ENCODE measurements at places on chromosomes 3 and 15.

GRCh38 chr3:194931347-194931746, 245.7 kb downstream of the FAM43A start:
- no peak for DNase-seq

- DNase-seq = no peak
These were observed 29.1 kb upstream of the ABHD10 start for GRCh38 chr3:111949712-111950111.

- DNase-seq = no peak
These were observed 645.8 kb upstream of the NR2F2 start for GRCh38 chr15:95684693-95685115.

GRCh38 chr3:123459862-123460261, 11.0 kb upstream of the ADCY5 start:
- DNase-seq = no peak

DNA sequence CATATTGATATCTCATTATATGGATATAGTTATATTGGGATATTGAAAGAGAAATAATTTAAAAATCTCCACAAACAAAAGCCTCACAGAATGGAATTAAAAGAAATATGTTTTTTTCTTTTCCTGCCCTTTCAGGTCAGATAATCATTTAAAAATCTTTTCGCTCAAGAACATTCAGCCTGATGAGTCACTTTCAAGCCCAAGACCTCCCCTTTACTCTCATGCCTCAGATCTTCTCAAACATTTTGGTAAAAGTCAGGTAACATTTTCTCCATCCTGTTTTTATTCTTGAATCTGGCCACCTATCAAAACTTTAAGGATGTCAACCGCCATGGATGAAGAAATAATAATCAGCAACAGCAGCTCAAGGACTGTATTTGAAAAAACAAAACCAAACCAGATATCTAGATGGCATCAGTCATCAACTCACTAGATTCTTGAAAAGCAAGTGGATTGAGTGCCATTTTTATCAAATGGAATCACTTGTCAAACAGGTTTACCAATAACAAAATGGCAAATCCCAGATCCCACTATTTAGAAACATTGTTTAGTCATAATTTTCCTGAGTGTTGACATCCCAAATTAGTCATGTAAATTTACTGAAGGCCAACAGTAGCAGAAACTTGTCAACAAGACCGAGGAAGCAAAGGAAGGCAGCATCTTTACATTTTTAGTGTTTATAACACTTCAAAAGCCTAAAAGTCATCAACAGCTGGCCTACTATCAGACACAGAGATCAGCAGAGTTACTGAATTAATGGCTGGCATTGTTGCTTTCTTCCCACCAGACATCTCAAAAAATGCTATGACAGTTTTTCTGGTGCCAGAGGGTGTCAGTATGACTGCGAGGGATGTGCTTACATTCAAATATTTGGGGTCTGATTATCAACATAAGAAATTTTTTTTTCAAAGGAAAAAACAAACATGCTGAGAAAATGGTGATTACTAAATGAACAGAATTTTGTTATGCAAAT, 444.7 kb downstream of the MAGI1 start:
- no peak for DNase-seq

DNA sequence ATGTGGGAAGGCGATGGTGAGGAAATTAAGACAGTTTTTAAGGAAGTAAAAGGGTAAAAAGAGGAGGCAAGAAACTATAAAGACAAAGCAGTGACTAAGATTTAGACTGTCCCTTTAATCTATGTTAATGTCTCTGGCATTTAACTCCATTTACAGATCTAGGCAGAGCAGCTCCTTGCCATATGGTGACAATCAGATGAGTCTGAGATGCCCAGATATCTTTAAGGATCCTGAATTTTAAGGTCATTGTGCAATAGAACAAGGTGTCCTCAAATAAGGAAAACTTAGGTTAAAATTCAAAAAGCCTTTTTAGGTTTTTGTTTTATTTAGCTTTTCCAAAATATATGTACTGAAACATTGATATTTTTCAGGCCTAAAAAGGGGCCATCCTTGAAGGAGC, 24.1 kb downstream of the RASGRP1 start:
- DNase-seq = no peak

GRCh38 chr3:16262174-16262573, 2.6 kb downstream of the DPH3 start:
- DNase-seq = no peak

DNA sequence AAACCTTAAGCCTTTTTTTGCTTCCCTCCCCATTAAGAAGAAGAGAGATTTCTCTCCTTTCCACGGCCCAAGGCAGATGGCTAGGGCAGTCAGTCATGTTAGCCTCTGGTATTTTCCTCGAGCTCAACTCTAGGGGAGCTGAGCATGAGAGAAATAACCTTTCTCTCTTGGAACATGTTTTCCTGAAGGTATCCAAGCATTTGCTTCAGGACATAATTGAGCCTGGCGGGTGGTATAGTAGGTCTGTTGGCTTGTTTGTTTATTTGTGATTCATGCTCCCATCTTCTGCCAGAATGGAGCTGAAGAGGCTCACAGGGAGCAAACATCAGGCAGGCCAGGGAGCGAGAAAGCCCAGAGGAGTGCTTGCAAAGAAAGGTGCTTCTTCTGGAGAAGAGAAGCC, 102.5 kb downstream of the MESD start:
- no peak for DNase-seq

GRCh38 chr15:71109130-71109529, 6.1 kb upstream of the THSD4 start:
- no peak for DNase-seq

DNA sequence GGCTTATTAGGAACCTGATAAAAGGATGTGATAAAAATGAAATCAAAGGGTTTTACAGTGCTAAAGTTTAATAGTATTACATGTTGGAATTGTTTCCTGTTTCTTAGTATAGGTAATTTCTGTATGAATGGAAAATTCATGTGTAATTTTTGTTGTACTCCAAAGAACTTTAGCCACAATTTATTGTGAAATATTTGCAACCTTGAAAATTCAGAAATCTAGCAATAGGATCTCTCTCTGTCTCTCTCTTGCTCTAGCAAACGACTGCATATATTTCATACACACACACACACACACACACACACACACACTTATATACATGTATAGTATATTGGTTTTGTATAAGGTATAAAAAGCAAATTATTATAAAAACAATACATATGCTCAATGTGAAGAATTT, 59.6 kb downstream of the PIAS1 start:
- no peak for DNase-seq

GRCh38 chr3:37243820-37244748, 69.7 kb upstream of the LRRFIP2 start:
- no peak for DNase-seq

DNA sequence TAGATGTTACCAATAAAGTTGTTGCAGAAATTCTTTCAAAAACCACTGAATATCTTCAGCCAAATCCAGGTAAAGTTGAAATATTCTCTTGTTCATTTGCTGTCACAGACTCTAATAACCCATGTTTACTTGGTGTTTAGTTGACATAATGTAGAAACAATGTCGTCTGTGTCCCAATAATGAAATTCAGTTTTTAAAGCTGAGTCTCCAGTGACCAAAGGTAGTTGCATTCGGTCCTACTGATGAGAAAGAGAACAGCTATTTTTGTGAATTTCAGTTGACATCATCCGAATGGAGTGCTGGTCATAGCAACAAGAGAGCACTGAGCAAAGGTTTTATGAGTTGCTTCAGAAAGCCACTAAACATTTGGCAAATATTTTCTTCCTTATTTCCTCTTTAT, 88.8 kb upstream of the ADAMTSL3 start:
- no peak for DNase-seq

- no peak for DNase-seq
These were observed 237.4 kb upstream of the NR2F2 start for GRCh38 chr15:96093063-96093462.

- DNase-seq = no peak
These were observed 11.7 kb downstream of the MRPS22 start for GRCh38 chr3:139355476-139355875.

DNA sequence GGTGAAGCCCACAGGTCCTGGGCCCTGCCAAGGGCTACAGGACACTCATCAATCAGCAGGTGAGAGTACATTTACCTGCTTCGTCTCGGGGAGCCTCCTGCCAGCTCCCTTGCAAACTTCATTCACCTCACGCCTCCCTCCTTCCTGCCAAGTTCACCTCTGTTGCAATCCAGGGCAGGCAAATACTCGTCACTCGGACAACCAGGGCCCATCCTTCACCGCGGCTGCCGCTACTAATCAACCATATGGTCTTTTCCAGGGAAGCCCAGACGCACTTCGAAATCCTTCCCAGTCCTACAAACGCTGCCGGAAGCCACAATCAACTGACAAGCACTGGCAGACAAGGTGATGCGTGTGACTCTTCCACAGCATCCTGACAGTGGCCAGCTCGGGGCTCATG, 200.7 kb upstream of the NSMCE3 start:
- no peak for DNase-seq

DNA sequence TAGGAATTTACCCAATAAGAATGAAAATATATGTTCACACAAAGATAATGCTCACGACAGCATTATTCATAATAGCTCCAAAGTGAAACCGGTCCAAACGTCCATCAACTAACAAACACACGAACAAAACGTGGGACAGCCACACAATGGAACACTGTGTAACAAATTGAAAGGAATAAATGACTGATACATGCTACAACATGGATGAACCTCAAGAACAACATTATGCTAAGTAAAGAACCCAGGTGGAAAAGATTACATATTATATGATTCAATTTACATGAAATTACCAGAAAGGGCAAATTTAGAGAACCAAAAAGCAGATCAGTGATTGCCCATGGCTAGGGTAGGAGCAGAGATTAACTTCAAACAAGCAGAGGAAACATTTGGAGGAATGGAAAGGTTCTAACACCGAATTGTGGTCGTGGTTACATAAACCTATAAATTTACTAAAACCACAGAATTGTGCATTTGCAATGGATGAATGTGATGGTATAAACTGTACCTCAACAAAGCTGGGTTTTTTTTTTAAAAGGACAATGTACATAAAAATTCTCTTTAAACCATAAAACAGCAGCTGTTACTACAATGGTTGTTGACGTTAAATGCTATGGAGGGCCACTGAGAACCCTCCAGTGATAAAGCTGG, 76.3 kb downstream of the XXYLT1 start:
- no peak for DNase-seq

GRCh38 chr3:146189519-146190173, 28.7 kb upstream of the PLOD2 start:
- no peak for DNase-seq

- no peak for DNase-seq
These were observed 60.3 kb downstream of the MAP6D1 start for GRCh38 chr3:183764847-183765731.

DNA sequence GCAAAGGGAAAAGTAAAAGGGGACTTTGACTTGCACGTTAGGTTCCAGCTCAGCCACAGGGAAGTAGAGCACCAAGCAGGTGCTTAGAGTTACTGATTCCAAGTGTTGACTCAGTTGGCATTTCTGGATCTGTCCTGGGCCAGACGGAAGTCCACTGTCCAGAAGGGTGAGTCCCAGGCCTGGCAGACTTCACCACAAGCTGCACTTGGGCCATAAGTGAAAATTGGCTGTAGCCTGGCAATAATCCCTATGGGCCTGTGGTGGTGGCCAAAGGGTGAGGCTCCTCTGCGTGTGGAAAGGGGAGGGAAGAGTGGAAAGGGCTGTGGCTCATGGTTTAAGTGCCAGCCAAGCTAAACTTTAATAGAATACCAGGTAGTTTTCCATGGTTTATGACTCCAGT, 121.5 kb downstream of the DTWD1 start:
- no peak for DNase-seq

DNA sequence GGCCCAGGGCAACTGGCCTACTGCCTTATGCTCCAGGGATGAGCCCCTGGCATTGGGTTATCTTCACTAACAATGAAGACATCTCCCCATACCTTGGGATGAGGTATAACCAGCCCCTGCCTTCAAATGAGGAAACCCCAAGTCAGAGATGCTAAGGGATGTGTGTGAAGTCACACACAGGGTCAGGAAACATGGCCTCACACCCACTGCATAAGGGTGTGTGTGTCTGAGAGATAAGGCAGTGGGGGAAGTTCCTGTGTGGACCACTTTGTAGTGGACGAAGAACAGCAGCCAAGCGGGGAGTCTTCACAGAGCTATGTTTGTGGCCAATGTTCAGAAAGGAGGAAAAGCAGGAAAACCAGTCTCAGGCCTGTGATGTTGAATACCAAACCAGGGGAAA, 10.5 kb downstream of the ELP6 start:
- DNase-seq = no peak

DNA sequence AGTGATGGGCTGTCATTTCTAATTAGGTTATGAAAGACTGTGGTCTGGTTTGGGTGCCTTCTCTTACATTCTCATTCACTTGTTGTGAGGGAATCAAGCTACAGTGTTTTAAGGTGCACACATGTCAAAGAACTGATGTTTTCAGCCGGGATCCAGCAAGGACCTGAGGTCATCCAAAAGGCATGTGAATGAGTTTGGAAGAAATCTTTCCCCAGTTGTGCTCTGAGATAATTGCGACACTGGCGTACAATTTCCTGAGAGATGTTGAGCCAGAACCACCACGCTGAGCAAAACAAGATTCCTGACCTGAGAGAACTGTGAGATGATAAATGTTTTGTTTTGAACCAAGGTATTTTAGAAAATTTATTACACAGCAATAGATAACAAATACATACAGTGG, 295.3 kb upstream of the SLITRK3 start:
- no peak for DNase-seq

DNA sequence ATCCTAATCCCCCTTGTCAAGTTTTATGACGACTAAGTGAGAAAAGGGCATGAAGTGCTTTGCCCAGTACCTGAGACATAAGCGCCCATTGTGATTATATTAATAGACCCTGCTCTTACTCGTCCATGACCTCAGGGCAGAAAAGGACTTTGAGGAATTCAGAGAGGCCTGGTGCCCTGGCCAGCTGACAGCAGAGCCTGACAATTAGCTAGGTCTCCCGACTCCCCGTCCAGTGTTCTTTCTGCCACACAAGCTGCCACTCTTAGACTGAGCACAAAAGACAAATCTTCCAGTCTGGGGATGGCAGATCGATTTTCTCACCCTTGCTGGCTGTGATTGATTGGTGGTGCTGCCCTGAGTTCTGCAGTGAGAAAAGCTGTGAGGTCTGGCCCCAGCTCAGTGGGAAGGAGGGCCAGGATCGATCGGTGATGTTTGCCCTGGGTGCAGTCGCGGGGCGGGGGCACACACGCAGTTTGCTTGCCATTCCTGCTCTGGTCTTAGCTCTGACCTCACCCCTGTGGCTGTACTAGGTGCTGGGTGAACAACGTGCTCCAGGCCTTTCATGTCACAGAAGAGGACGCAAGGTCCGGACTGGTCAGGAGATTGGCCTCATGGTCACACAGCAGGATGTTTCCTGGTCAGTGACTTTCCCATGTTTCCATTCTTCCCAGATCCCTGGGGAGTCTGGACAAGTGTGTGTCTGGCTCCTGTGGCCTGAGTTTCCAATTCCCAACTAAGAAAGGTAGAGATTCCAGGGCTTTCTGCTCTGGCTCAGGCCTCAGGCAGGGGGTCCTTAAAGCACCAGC, 67.4 kb upstream of the TLE3 start:
- no peak for DNase-seq

- no peak for DNase-seq
These were observed 15.8 kb downstream of the TRAT1 start for GRCh38 chr3:108838436-108838835.

GRCh38 chr15:74461847-74462511, 1.0 kb upstream of the UBL7 start:
- no peak for DNase-seq

GRCh38 chr3:89617706-89618105, 510.3 kb downstream of the EPHA3 start:
- no peak for DNase-seq

- no peak for DNase-seq
These were observed 3.0 kb downstream of the MEF2A start for GRCh38 chr15:99568625-99569352.

Measured in activated T-helper 1 cell treated with anti-CD3 and anti-CD28 coated beads, Interleukin-2, amount 50 U/mL, for 16 hours (primary cell).